CD8-positive, alpha-beta T cell (primary cell): ENCODE measurements at places on chromosomes 7 and 10.

GRCh38 chr7:151047976-151048815 is at the start of gene ASIC3:
TSS of gene ASIC3 (plus strand) at chr7:151048531. CDS start at chr7:151048886, 355 bp downstream.
- DNase-seq: no peak

- DNase-seq: no peak
These were observed 216.9 kb upstream of the FERD3L start for GRCh38 chr7:19362099-19362498.

- no peak for DNase-seq
These were observed 1392.4 kb upstream of the CELF2 start for GRCh38 chr10:9625304-9625703.

DNA sequence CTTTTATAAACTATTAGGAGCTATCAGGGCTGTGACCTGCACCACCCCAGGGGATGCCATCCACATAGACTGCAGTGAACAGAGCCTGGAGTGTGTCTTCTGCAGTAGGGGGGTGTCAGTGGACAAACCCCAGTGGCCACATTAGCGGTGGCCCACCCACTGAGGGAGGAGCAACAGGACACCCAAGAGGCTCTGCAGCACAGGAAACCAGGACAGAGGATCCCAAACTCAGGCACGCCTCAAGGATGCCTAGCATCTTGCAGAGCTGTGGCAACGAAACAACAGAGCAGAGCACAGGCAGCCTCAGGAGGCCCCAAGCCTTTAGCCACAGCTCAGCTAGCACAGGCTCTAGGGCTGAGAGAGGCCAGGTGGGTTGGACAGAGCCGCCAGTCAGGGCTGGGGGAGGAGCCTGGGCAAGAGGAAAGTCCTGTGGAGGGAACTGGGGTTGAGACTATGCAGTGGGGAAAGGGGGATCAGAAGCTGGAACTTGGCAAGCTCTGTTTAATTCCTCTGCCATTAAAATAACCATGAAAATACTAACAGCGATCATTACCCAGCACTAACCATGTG is 53.8 kb downstream of the GRID1 start:
- no peak for DNase-seq

- no peak for DNase-seq
These were observed 32.1 kb downstream of the NRF1 start for GRCh38 chr7:129643550-129644170.

DNA sequence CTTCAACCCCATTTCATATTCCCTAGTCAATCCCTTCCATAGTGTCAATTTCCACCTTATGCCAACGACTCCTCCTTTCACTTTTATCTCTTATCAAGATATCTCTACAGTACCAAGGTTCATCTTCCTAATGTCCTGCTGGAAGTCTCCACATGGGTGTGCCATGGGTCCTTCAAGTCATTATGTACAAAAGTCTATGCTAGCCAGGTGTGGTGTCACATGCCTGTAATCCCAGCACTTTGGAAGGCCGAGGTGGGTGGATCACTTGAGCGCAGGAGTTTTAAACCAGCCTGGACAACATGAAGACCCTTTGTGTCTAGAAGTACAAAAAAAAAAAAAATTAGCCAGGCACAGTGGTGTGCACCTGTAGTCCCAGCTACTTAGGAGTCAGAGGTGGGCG is 47.6 kb downstream of the PRTFDC1 start:
- no peak for DNase-seq

DNA sequence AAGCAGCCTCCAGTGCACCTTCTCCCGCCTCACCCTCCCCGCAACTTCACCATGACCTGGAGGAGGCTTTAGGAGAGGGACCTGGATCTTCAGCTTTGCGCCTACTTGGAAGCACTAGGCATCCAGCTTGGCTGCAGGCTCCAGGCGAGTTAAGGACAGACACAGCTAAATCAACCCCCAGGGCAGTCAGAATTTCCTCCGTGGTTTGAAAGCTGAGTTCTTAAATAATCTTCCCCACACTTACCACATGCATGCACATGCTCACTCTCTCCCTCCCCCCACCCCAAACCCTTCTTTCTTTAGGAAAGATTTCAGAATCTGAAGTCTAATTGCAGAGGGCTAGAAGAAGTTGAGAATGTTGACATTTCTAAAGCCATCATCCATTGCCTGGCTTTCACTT is 36.7 kb upstream of the LRRC4 start:
- DNase-seq: no peak

GRCh38 chr7:151849008-151849878 is 27.7 kb downstream of the PRKAG2 start:
- DNase-seq: no peak

- no peak for DNase-seq
These were observed 180.6 kb downstream of the LRMDA start for GRCh38 chr10:75611993-75612372.

DNA sequence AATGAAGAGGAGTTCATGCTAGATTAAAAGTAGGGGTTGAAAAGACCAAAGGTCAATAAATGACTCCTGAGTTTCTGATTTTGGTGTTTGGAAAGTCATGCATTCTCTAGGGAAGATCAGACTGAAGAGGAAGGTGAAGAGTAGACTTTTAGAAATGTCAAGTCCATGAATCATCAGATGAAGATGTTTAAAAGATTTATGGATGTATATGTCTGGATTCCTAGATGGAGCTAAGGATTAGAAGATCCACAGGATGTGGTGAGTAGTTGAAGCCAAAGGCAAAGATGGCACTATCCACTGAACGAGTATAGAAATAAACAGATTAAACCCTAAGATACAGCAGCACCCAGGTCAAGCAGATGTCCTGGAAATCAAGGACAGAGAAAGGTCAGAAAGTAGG is 298.5 kb downstream of the GPAM start:
- DNase-seq: no peak

DNA sequence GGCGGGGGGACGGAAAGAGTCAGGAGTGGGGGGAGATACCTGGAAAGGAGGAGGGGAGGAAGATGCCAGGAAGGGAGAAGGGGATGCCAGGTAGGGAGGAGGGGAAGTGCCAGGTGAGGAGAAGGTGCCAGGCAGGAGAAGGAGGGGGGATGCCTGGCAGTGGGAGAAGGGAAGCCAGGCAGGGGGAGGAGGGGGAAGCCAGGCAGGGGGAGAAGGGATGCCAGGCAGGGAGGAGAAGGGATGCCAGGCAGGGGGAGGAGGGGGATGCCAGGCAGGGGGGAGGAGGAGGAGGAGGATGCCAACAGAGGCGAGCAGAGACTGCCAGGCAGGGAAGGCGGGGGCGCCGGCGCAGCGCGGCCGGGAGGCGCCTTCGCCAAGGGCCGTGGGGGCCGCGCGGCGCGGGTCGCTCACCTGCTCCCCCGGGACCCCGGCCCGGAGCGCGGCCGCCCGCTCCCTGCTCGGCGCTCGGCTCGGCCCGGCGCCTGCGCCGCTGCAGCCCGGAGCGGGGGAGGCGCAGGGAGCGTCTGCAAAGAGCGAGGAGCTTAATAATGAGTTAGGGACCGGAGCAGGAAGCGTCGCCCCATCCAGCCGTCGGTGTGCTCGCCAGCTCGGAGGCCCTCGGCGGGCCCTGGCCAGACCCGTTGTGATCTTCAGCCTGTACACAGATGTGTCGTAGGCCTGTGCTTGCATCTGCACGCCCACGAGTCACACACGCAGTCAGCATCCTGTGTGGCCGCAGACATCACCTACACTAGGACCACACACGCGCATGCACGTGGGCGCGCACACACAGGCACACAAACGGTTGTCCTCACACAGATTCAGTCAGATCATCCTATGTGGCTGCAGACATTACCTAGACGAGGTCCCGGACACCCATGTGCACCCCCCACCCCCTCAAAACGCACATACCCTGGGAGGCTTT is 28.4 kb upstream of the SMARCD3 start:
- DNase-seq: peak; percentile 71

- no peak for DNase-seq
These were observed 63.9 kb downstream of the VOPP1 start for GRCh38 chr7:55508221-55509011.

DNA sequence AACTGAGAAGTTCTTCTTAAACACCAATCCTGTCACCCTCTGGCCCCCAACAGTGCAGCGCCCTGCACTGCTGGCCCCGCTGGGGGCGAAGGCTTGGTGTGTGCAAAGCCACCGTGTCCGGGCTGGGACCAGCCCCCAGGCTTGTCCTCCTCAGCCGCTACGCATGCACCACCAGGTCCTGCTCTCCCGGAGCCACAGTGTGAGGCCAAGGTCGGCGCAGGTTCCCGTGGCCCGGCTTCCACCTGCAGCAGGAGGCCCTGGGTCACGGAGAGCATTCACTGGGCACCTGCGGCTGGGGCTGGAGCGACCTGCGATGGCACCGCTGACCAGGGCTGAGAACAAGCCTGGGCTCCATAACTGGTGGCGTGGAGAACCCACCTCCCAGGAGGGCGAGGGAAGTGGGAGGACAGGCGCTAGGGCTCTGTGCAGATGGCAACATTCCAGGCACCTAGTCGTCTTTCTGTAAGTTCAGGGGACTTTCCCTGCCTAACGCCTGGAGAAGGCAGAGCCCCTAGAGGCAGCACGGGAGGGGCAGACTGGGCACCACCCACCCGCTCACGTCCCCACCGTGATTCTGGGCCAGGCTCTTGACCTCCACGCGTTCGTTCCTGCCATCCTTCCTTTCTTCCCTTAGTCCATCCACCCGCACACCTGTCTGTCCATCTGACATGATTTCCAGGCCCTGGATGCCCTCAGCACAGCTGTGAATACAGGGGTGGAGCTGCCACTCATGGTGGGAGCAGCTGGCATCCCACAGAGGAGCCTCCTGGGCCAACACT is 271.6 kb downstream of the ELFN1 start:
- no peak for DNase-seq

GRCh38 chr10:99520847-99521764 is 11.6 kb upstream of the NKX2-3 start:
- no peak for DNase-seq

- DNase-seq: no peak
These were observed 219.6 kb downstream of the ELFN1 start for GRCh38 chr7:1889556-1890181.

GRCh38 chr7:46072722-46073121 is 151.7 kb upstream of the IGFBP3 start:
- no peak for DNase-seq

DNA sequence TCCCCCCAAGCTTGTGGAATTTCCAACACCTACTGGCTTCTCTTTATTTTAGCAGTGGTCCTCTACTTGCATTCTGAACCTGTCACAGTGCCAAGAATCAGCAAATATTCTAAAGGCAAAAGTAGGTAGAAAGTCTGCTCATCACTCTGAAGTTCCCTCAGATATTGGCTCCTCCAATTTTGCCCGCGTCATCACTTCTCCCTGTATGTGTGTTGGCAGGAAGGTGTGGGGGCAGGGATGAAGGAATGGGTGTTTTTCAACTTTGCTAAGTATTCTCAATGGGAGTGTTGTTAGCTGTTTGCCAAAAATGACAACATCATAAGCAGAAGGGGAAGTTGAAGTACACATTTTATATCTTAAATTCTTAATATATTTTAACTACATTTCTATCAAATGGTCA is 226.2 kb downstream of the POLR1F start:
- no peak for DNase-seq

GRCh38 chr7:41311301-41311700 is 391.6 kb downstream of the INHBA start:
- no peak for DNase-seq

DNA sequence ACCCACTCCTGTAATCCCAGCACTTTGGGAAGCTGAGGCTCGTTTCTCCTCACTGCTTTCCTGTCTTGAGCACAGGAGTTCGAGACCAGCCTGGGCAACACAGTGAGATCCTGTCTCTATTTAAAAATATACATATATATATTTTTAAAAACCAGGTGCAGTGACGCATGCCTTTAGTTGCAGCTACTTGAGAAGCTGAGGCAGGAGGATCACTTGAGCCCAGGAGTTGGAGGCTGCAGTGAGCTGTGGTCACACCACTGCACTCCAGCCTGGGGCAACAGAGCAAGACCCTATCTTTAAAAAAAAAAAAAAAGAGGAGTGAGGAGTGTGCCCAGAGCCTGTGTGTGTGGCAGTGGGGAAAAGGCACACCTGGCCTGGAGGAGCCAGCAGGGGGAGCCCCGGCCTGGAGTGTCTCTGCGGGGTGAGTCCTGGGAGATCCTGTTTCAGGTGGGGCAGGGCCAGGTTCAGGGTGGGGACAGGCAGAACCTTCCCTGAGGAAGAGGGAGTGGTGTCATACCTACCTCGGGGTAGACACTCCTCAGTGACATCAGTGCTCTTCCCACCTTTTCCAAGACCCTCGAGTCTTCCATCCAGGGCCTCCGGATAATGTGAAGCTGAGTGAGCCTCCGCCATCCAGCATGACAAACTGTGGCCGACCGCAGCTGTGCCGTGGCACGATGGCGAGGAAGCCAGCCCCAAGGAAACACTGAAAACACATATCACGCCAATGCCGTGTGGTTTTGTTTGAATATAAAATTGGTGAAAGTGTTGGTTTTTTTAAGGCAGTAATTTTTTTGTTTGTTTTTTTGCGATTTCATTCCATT is 9.0 kb upstream of the ARPC1B start:
- DNase-seq: peak; percentile 61

DNA sequence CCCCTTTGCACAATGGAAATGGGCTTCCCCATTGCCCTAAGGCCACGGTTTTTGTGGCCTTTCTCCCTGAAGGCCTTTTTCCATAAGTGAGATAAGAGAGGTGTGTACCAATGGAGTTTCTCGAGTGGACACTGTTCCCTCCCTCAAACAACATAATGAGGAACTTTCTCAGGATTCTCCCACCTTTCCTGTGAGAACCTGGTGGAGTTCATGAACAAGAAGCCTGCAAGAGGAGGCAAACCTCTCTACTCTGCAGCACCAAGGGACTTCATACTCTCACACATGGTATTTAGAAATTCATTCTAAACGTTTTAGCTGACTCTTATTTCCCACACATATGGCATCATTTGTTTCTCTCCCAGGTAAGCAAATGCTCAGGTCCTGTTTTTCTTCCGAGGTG is 7.3 kb upstream of the RBM33 start:
- no peak for DNase-seq

GRCh38 chr7:138890499-138891445 is 90.4 kb downstream of the KIAA1549 start:
- no peak for DNase-seq

GRCh38 chr7:76281706-76282343 is 20.6 kb upstream of the HSPB1 start:
- DNase-seq: no peak

- no peak for DNase-seq
These were observed 130.1 kb downstream of the TNS3 start for GRCh38 chr7:47451851-47452205.

- DNase-seq: no peak
These were observed 31.2 kb downstream of the JCAD start for GRCh38 chr10:30028006-30028737.

GRCh38 chr10:95618101-95618500 is 38.4 kb downstream of the ALDH18A1 start:
- DNase-seq: no peak

- no peak for DNase-seq
These were observed 24.9 kb downstream of the SAMD9 start for GRCh38 chr7:93092757-93093370.
